ENCODE measurements at places on chromosomes 2 and 18.

GRCh38 chr18:2002604-2003003, 568.7 kb downstream of the METTL4 start:
- no peak for DNase-seq

DNA sequence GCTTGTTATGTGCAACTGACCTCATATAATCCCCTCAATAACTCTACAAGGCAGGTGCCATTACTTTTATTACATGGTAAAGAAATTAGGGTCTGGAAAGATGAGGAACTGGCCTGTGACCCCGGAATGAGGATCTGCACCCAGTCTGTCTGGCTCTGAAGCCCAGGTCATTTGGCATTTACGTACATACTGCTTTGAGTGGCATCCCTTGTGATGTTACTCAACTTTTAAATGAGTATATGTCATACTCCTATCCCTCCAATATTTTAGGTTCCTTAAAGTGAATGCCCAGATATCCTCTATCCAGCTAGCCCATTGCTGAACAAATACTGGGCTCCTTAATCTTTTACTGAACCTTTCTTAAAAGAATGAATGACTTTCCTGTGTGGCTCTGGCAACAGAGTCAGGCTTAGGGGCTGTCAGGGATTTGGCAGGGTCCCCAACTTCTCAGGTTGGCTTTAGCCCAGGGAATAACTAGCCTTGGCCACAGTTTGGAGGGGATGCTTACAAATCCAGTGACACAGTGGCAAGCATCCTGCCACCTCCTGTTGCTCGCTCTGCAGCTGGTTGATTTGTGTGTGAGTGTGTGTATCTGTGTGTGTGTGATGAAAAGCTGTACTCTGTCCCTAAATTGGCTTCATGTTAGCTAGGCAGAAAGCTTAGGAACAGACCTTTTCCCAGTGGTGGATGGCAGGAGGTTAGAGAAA, 3.4 kb upstream of the CXCR4 start:
- no peak for DNase-seq

GRCh38 chr2:39468579-39469451, 31.7 kb upstream of the MAP4K3 start:
- DNase-seq = no peak

- DNase-seq = no peak
Observed at GRCh38 chr18:78423811-78424210, 555.8 kb upstream of the SALL3 start.

- no peak for DNase-seq
Observed at GRCh38 chr2:201830666-201831065, 24.3 kb downstream of the CDK15 start.

DNA sequence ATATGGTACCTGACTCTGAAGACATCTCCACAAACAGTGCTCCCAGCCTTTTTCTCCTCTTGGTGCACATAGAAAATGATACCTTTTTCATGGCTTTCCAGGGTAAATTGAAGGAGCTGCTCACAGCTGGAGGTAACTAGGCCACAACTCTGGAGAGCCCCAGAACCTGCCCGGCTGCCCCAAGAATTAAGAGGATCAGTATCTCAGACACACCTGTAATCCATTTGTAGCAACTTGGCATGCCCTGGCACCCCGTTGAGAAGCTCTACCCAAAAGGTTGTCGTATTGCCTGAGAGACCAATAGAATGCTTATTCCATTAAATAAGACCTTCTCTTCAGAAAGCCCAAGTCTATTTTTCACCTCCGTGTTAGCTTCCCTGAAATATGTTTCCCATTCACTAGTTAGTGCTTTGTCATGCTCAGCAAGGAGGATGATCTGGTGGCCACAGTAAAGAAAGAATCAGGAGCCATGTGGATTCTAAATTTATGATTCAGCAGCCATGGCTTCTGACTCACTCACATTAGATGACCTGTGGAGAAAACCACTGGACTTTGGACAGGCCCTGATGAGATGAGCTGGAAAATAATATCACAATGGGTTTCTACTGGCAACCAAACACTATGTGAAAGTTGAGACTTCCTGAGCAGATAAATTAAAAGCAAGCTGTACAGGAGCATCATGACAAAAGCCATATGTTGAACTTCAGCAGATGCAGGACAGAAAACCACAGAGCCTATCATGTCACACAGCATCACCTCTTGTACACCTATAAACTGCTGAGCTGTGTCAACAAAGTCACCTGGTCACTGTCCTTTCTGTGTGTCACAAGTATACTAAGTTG, 253.3 kb upstream of the OSR1 start:
- DNase-seq = no peak

- no peak for DNase-seq
Observed at GRCh38 chr2:107576991-107577390, 249.7 kb upstream of the RGPD4 start.

DNA sequence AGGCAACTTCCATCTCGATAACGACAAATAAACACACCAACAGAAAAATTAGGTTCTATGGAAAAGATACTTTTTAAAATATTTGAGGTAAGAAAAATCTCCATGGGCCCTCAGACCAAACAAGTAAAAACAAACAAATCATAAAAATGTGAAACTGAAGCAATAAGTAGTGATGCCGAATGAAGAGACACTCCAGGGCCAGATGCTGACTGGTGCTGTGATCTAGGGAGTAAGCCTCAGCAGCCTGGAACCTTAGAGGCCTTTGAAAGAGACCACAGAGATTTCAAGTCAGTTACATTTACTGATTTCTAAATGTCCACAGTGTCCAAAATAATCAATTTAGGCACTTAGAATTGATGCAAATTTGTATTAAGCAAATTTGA, 1144.7 kb downstream of the CNTNAP5 start:
- DNase-seq = no peak

DNA sequence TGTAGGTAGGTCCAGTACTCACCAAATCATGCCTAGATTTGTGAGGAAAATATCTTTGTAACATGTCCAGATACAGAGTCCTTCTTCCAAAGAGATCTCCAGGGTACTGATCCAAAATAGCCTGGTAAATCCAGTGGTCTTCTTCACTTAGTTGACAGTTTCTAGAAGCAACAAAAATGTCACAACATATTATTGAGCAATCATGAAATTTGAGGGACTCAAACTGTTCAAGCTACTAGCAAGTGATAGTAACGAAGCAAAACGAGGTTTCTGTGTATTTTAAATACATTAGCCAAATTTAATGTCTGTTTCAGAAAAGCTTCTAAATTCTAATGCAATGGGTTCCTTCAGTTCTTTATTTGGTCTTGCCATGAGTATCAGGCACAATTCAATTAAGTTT, 142.8 kb downstream of the CCDC148 start:
- no peak for DNase-seq

- no peak for DNase-seq
Observed at GRCh38 chr18:34970106-34970505, 71.1 kb upstream of the MAPRE2 start.

DNA sequence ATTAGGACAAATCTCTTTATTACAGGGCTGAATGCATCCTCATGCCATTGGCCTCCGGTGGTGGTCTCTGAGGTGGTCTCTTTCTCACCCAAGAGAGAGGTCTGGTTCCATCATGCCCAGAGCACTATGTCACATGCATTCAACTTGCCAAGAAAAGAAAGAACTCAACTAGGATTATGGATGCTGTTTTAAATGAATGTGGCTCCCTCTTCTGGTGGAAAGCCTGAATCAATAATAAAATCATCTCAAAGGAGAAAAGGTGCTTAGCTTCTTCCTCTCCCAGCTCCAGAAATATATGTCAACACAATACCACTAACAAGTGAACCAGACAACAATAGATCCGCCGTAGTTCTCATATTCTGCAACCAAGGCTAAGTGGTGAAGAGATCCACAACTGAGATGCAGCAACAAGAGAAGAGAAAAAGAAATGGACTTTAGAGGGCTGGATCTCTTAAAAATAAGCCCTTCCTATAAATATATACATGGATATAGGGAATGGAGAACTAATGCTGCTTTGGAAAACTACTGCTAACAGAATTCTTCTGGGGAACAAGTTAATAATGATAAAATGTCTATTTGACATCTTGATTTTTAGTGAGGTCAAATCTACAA, 396.8 kb downstream of the NCKAP5 start:
- DNase-seq = no peak

- DNase-seq = no peak
Observed at GRCh38 chr2:112733456-112733855, 12.6 kb downstream of the NT5DC4 start.

DNA sequence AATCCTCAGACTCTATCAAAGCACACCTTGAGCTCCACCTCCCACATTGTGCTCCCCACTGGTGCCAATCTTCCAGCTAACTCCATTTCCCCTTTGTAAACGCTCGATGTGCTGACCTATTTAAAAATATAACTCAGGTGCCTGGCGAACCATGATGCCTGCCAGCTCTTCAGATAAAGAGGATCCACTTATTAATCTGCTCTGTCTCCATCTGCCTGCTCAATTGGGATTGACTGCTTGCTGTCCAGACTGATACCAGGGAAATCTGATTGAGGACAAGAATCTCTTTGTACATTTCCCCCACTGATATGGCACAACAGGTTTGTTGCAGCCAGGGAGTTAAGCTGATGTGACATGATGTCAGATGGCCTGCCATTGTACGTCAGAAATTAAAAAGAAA, 2036.5 kb upstream of the CELF4 start:
- no peak for DNase-seq

- DNase-seq = no peak
Observed at GRCh38 chr2:128307595-128307994, 11.1 kb downstream of the HS6ST1 start.

DNA sequence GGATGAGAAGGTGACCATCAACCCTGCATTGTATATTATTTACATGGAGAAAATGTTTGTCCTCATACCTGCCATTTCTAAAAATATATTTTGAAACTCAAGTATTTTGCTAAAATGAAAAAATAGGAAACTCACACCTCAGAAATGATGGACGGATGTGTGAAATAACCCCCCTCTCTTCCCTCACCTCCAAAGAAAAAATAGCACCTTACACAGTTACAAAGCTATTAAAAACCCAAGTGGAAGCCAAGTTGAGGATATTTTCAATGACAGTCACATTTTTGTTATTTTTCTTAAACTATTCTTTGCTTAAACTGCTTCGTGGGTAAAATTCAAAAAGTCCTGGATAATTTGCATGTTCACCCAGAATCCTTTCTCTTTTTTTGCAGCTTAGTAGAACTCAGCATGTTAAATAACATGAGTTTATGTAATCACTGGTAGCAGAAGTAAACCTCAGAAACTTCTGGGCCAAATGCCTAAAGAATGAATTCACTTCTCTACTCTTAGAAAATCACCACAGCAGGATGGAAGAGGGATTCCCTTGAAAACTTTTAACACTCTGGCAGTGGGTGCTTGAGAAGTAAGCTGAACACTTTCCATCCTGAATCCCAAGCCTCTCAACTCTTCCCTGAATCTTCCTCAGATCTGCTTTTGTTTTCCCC, 768 bp downstream of the DSC1 start:
- DNase-seq = no peak

DNA sequence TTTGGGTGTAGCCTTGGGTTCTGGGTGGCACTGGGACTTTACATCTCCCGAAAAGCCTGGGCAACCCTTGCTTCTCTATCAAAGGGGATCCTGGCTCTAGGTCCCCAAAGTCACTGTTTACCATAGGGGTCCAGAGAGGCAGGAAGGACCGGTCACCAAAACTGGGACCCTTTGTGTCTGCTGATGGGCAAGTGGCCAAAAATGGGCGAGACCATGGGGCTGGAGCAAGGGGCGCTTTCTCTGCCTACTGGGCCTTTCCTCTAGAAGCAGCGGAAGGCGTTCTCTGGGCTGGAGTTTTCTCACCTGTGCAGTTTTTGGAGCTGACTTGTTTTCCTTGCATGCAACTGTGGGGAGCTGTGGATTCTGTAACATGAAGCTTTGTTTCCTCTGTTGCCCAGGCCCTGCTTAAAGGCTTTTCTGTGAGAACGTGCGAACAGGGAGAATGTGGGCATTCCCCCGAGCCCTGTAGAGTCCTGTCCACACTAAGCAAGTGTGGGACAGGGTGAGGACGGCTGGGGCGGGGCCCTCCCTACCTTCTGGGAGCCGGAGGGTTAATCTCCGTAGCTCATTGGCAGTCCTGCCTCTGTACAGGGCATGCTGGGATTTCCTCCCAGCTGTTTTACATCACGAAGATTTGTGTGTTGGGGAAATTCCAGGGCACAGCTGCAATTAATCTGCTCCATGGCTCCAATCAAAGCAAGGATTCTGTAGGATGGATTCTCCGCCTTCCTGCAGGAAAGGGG, 50.2 kb downstream of the TGOLN2 start:
- DNase-seq = no peak

GRCh38 chr2:102122909-102123308, 19.6 kb upstream of the IL1R1 start:
- no peak for DNase-seq

- DNase-seq = no peak
Observed at GRCh38 chr18:2965797-2966196, 47.1 kb downstream of the LPIN2 start.

- DNase-seq = no peak
Observed at GRCh38 chr2:5945742-5946141, 253.6 kb downstream of the SOX11 start.

- no peak for DNase-seq
Observed at GRCh38 chr18:34880403-34880802, 160.8 kb upstream of the MAPRE2 start.

GRCh38 chr18:8480506-8481328, 128.5 kb upstream of the RAB12 start:
- DNase-seq = no peak

Data from CD4-positive, alpha-beta T cell treated with Interleukin-1 beta for 1 hour (primary cell).